ENCODE measurements at places on chromosomes 7 and 10. TPM values are rescaled to one million over a fixed set of nuclear protein-coding genes. Genes with fewer than 3 reads are reported as not detected.

Gene CLDN3
- not detected for total RNA-seq

Gene FAM25A
- total RNA-seq: not detected

Gene GTF2I
- total RNA-seq: 113 TPM

Gene FAM237B
- not detected for total RNA-seq

DNA sequence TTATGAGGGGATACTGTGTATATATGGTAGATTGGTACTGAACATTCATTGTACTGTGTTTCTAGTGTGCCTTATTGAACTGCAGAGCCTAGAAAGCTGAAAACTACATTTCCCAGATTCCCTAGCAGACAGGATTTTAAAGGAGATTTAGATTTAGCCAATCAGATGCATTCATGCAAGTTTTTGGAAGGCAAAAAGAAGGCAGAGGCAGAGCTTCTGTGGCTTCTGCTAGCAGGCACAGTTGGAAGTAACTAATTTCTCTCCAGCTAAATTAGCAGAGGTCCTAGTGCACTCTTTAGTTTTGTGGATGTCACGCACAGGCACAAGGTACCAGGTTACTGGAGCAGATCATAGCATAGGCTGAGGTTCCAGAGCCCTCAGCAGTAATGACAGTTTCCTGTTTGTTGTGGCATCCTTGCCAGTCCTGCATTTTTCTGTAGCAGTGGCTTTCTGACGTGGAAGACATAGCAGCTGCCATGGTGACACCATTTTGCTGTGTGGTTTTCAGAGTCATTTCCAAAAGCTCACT lies 83.7 kb upstream of the CCDC71L start:
- H3K27ac ChIP-seq: no peak overlapping the region
- no peak overlapping the region for H3K4me3 ChIP-seq
- peaks cover 9% of the 10 kb centered on the region for H3K4me1 ChIP-seq
- H3K27me3 ChIP-seq: no peaks in the 10 kb centered on the region

GRCh38 chr10:32317795-32318357 lies 29.1 kb downstream of the EPC1 start:
- H3K27me3 ChIP-seq: no peaks in the 10 kb centered on the region
- DNase-seq: no peak
- 0 out of 2 replicates have a peak, but pooled peaks cover 11% of the 10 kb centered on the region for H3K36me3 ChIP-seq
- H3K4me1 ChIP-seq: peaks cover 12% of the 10 kb centered on the region

DNA sequence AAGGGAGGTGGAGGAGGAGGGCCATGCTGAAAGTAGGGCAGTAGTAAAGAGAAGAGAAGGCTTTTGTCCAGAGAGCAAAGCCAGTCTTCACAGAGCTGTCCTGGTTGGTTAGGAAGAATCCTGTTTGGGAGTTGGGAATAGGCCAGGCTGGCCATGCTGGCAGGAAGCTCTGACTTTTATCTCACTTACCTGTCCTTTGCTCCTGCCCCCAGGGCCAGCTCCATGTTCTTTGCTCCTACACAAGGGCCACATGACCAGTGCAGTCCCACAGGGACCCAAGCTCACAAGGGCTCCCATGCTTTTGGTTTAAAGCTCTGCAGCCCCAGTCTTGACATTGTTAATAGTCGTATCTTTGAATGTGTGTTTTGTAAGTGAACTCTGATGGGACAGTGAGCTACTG lies 161.6 kb upstream of the KMT2E start:
- no peak overlapping the region for H3K4me3 ChIP-seq
- H3K27ac ChIP-seq: no peak overlapping the region
- no peak for DNase-seq
- no peaks in the 10 kb centered on the region for H3K36me3 ChIP-seq
- no peaks in the 10 kb centered on the region for H3K4me1 ChIP-seq
- H3K27me3 ChIP-seq: peaks cover 35% of the 10 kb centered on the region
